ENCODE measurements at places on chromosomes 11 and 22. TPM values are rescaled to one million over a fixed set of nuclear protein-coding genes. Genes with fewer than 3 reads are reported as not detected.

Gene OR52E8
- not detected for total RNA-seq

Gene FADS1
- total RNA-seq = 26.3 TPM

Gene APOL5
- not detected for total RNA-seq

Gene RTN4R
- total RNA-seq = 1.2 TPM

Gene KBTBD3
- 10.0 TPM for total RNA-seq

Gene GPHA2
- not detected for total RNA-seq

Gene SYT13
- 6.9 TPM for total RNA-seq

Gene RAB30
- total RNA-seq = 31.3 TPM

Gene BTG4
- not detected for total RNA-seq

Gene MS4A3
- not detected for total RNA-seq

Gene CRYAB
- total RNA-seq = 6,681 TPM

Gene CYTH4
- 6.2 TPM for total RNA-seq

Gene BTBD18
- not detected for total RNA-seq

Gene PLEKHA7
- 19.2 TPM for total RNA-seq

Gene PRSS23
- 5.6 TPM for total RNA-seq

Gene TRIM34
- 1.6 TPM for total RNA-seq
